ENCODE measurements at places on chromosomes 5 and 9.

DNA sequence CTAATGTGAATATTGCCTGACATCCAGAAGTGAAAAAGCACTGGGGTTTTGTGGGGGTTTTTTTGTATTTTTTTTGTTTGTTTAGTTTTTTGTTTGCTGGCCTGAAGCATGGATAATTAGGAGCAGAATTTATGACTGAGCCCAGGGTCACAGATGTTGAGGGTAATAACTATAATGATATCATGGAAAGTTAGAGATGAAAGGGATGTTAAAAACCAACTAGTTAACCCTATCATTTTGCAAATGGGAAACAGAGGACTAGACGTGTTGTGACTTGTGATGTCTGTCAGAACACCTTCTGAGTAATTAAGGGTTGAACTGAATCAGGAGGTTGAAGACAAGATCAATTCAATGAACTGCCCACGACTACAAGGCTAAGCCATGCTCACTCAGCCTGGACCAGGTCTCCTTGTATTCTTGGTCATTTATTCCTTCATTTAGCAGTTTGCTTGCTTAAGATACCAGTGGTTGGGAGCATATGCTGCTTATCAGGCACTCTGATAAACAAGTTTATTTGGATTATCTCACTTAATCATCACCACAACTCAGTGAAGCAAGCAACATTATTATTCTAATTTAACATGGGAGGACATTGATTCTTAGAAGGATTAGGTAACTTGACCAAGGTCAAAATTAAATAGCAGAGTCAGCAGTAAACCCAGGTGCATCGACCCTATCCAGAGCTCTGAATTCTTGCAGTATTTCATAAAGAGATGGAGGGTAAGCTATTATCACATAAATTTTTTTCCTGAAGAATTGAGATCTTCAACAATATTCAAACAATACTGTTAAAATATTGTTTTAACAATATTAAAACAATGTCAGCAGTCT, 75.7 kb upstream of the PIK3R1 start:
- no peak for DNase-seq

DNA sequence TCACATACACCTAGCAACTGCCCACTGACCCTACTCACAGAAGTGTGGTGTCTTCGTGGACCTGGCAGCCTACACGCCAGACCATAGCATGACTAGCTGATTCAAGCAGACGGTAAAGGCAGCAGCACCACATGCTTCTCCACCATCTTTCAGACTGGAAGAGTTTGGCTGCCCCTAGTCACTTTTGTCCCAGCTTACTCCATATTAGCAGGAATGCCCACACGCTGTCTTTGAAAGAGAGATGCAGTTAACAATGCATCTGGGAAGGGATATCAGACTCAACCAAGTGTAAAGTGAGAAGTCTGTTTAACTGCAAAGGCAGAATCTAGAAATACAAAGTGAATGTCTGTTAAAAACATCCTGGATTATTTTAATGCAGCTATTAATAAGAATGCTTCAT, 177.2 kb upstream of the GNA14 start:
- DNase-seq: no peak

DNA sequence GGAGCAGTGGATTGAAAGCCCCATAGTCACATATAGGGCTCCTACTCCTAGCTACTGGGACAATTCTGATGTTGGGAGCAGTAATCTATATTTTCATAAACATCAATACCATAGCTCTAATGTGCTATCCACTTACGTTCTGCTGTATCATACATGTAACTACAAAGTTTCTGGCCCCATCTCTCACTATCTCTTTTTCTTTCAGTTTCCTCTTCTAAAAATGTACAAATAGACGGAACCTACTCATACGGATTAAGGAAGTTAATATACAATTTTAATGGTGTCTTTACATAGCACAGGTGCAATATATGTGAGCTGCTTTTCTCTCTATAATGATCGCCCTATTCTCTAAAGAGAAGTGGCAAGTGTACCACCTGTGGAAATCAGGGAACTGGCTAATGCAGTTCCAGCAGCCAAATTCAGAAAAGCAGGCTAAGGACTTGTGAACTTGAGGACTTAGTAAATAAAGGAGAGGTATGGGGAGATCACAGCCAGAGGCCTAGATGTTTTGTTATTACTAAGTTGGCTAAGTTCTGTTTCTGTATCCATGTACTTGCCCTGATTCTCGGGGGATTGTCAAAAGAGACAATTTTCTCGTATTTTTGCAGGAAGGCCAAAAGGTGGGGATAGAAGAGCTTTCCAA, 1021.9 kb downstream of the CDH12 start:
- no peak for DNase-seq

DNA sequence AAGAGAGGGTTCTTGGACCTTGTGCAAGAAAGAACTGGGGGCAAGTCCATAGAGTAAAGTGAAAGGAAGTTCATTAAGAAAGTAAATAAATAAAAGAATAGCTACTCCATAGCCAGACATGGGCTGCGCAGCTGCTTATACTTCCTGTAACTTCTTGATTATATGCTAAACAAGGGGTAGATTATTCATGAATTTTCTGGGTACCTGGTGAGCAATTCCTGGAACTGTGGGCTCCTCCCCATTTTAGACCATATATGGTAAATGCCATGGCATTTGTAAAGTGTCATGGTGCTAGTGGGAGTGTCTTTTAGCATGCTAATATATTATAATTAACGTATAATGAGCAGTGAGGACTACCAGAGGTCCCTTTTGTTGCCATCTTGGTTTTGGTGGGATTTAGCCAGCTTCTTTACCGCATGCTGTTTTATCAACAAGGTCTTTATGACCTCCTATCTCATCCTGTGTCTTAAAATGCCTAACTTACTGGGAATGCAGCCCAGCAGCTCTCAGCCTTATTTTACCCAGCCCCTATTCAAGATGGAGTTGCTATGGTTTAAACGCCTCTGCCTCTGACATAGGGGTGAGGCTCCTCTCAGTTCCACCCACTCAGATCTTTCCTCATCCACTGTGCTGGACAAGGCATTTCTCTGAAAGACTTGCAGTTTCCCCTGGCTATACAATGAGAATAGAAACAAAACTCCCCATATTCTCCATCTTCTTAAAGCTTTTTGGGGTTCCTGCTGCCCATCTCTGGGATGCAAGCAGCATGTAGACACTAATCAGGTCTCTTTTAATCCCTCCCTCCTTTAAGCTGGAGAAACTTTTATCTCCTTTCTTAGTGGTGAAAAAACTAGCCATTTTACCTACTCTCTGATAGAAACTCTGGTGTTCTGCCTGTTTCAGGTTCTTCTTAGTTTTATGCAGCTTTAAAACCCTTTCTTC, 91.2 kb downstream of the ARRDC3 start:
- DNase-seq: no peak

- DNase-seq: no peak
Measured at GRCh38 chr9:30476826-30477225, 1907.6 kb upstream of the ACO1 start.

- no peak for DNase-seq
Measured at GRCh38 chr9:128118971-128119665, 8.4 kb downstream of the PTGES2 start.

- DNase-seq: no peak
Measured at GRCh38 chr9:129013674-129014073, 14.5 kb downstream of the SH3GLB2 start.

DNA sequence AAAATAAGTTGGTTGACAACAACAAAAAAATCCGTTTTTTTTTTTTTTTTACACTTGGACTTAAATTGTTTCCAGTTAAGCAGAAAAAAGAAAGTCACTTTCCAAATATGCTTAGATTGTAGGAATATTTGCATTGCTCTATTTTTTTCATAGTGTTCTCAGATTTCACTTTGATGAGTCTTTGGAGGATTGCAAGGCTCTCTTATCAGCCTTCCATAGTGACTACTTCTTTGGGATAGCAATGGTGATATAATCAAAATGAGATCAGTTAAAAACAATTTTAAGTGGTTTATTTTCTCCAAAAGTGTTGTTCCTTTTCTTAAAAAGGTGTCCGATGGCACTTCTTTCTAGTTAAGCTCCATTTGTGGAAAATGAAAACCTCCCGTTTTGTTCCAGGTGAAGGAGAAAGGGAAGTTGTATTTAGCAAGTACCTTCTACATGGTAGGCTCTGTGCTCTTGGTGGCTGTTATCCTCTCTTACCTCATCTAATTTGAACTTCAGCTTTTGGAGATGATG, 3.9 kb downstream of the RASGRF2 start:
- DNase-seq: no peak

GRCh38 chr9:76810377-76810957, 46.2 kb downstream of the PCA3 start:
- DNase-seq: peak; percentile 83

DNA sequence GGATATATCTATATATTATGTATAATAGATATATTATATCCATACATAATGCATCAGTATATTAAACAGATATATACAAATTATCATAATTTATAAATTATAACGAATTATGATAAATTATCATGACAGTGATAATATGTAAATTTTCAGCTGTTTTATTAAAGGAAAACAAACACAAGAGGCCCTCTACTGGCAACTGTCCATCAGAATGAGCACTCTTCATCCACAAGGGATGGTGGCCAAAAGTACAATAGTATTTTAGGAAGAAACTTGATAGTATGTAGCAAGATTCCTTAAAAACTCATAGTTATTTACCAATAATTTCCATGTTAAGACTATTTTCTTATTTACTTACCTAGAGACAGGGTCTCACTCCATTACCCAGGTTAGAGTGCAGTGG, 113.3 kb upstream of the LPAR1 start:
- DNase-seq: no peak

GRCh38 chr9:86782831-86783230, 164.5 kb downstream of the GAS1 start:
- DNase-seq: no peak

DNA sequence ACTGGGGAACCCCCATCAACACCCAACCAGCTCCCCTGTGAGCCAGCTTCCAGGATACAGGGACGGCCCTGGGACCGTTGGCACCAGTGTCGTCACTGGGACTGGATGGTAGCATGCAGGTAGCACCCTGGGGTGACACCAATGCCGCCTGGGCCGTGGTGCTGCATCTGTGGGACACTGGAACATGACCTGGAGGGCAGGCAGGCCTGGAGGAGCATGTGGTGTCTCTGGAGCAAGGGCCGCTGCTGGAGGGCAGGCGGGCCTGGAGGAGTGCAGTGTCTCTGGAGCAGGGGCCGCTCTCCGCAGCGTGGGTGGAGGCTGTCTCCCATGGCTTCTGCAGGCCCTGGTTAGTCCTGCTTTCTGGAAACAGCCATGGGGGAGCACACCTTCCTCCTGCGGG, 13.1 kb downstream of the LPCAT1 start:
- peak; percentile 31 for DNase-seq

DNA sequence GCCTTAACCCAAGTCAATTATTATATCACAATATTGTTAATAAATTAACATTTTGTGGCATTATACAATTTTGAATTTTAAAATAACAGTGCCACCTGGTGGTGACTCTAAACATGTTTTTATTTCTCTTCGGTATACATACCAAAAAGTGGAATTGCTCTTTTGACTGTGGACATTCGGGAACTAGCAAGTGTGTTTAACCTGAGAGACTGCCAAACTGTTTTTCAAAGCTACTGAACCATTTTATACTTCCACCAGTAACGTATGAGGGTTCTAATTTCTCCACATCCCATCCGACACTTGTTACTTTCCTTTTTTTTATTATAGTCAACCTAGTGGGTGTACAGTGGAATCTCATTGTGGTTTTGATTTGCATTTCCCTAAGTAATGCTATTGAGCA, 18.3 kb upstream of the HSDL2 start:
- no peak for DNase-seq

DNA sequence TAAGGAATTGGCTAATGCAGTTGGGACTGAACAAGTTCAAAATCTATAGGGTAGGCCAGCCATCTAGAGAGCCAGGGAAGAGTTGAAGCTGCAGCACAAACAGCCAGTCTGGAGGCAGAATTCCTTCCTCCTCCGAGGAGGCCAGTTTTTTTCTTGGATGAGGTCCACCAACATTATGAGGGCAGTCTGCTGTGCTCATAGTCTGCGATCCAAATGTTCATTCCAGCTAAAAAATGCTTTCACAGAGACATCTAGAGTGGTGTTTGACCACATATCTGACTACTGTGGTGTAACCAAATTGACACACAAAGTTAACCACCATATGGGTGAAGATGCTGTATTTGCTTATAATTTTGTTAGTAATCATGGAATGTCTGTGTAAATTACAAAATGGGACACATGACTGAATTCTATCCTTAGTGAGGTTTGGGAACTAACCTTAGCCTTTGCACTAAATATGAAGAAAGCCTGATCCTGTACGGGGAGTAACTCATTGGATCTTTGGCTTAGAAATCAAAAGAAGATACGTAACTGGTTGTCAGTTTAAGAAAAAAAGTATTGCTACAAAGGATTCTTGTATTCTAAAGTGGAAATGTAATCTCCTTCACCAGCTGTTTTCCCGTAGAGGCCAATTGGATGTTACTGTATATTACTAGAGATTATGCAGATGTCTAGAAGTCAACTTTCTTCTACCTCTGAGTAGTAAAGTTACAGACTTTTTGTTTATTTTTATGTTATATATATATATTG, 70.6 kb downstream of the SPIN1 start:
- DNase-seq: no peak

DNA sequence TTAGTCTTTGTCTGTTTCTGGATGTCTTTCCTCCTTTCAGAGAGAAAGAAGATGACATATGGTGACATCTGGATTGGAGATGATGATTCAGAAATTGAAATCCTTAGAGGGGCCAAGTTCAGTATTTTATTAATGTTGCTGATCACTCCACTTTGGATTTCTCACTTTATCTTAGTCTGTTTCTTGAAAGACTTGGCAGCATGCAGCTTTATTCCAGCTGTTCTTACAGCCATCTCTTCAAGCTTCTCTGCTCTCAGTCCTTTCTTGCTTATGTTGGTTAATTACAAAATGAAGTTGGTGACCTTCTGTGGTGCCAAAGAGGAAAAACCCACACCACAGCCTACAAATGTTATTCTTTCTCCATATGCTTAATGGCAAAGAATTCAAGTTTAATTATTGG, 62.1 kb downstream of the SNCAIP start:
- no peak for DNase-seq

DNA sequence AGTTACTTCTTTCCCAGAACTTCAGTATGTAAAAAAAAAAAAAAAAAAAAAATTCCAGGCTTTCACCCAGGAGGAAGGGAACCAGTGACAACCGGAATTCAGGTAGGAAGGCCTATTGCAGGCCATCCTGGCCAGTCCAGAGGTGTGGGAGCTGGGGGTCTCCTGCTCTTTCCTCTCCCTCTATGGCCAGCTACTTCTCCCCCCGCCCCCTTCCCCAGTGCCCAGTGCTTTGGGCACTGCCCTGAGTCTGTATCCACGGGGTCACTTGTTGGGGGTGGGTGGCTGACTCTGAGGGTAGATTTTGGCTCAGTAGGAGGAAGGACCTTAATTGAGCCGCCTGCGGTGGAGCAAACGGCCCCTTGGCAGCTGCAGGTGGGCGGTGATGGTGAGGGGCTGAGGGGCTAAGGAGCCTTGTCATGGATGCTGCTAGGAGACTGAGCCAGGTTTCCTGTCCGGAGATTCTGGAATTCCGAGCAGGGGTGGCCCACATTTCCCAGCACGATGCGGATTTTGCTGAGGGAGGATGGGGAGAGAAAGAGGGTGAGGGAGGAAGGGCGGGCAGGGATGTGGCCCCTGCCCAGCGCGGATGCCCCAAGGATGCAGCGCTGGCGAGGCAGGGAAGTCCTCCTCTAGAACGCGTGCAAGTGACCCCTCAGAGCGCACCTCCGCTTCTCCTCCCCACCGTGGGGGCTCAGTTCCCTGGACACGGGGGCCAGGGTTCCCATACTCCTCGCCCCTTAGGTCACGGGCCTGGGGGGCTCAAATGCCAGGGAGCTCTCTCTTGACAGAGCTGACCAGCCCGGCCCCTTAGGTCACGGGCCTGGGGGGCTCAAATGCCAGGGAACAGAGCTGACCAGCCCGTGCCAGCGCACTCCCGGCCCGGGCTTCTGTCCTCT, 1.2 kb upstream of the PHF2 start:
- peak; percentile 69 for DNase-seq
